ENCODE measurements at places on chromosomes 7 and 10.

DNA sequence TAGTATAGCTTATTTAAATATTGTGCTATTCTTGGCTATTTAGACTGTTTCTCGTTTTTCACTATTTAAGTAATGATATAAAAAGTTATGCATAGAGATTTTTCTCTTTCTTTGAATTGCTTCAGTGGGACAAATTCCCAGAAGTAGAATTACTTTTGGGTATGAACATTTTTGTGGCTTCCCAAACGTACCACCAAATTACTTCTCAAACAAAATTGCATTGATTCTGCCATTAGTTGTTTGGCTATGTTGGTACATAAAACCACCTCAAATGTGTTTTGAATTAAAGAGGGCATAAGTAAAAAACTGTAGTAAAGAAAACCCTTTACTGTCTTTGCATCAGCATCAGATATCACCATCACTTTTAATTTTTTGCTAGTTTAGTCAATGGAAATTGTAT, 31.0 kb downstream of the AKR1B1 start:
- no peak for DNase-seq

DNA sequence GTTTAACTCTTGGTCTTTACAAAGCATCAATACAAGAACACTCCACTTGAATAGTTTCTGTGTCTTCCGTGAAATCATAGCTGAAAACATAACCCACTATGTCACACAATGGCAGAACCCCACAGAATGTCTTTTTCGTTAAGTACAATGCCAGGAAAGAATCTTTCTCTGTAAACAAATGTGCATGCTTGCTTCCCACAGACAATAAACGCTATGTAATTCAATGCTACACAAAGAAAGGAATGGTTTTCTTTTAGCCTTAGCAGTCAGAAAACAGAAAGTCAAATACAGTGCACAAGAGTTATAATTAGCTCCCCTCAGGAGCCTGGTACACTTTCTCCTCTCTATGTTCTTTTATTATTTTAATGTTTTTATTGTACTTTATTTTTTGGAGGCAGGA, 186.1 kb downstream of the SRPK2 start:
- DNase-seq: no peak

DNA sequence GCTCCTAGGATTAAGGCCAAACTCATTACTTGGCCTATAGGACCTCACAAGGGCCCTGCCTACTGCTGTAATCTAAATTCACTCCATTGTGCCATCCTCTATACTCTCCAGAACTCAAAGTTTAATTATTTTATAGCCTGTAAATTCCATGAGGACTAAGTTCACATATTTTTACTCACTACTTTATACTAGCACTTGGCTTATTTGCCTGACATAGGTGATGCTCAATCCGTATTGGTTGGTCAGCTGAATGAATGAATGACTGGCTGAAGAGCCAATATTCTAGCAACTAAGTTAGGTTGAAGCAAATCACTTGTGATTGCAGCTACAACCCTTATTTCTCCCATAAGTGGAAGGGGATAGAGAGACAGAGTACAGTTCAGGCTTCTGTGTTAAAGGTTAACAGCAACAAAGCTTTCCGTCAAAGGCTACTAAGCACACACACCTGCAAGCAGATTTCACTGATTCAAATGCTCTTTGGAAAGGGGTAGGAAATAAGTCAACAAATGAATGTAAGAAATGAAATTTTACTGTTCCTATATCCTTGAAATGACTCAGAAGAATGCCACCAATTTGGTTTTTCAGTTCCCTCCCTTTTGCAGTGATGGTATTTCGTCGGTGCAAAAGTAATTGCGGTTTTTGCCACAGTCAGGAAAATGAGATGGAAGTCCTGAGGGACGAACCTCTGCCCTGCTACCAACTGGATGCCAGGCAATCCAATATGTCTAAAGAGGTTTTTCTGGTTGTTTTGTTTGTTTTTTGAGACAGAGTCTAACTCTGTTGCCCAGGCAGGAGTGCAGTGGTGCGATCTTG, 120.7 kb downstream of the COL28A1 start:
- no peak for DNase-seq

- no peak for DNase-seq
Measured at GRCh38 chr10:113856563-113856962, 2.1 kb downstream of the NHLRC2 start.

- peak; percentile 31 for DNase-seq
Measured at GRCh38 chr7:151518105-151518946, 1.4 kb downstream of the RHEB start.

DNA sequence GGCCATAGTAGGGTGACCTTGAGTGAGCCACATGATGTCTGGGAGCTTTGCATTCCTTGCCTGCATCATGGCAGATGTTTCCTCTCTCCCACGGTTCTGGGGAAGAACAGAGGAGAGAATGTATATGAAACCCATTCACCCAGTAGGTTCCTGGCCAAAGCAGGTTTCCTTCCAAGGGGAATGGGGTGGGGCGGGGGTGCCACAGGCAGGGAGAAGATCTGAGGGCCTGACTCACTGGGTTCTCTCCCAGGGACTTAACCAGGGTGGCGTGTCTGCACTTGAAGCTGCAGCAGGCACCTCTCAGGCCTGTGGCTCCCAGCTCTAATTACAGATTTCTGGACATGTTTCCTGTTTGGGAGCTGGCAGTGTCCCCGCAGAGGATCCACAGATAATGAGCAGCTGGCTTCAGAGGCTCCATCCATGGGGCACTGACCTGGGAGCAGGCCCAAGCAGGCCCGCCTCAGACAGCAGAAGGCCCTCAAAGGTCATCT, 50.2 kb upstream of the ZMIZ1 start:
- no peak for DNase-seq

DNA sequence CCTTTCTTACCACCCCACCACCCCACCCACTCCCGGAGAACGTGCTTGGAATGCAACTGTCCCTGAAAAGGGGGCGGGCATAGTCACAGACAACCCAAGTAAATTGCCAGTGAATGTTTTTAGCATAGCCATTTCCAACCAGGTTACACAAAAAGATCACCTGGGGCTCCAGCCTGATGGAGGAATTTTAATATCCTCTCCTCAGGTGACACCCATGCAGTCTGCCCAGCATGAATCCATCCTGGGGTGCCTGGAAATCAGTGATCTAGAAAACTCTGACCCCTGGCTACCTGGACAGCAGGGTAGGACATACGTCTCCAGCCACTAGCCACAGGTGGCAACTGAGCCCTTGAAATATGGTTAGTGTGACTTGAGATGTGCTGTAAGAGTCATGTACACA, 61.1 kb downstream of the SORBS1 start:
- DNase-seq: no peak

GRCh38 chr7:107638594-107638993, 22.0 kb upstream of the SLC26A4 start:
- no peak for DNase-seq

DNA sequence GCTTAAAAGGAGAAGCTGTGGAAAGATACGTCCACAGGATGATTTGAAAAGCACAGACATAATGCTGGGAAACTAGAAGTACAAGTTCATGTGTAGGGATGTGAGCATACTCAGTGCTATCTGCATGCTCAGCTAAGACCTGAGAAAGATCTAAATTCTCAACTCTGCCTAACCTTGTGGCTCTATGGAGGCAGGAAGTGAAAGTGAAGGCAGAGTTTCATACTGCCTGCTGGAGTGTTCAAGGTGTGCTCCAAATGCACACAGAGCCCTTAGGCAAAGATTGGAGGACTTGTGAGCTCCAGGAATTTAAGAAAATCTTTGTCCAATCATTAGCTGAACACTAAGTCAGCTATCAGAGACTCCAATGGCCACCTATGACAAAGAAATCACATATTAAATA, 190.9 kb downstream of the RNLS start:
- no peak for DNase-seq

- no peak for DNase-seq
Measured at GRCh38 chr7:75965617-75966016, 28.8 kb downstream of the TMEM120A start.

DNA sequence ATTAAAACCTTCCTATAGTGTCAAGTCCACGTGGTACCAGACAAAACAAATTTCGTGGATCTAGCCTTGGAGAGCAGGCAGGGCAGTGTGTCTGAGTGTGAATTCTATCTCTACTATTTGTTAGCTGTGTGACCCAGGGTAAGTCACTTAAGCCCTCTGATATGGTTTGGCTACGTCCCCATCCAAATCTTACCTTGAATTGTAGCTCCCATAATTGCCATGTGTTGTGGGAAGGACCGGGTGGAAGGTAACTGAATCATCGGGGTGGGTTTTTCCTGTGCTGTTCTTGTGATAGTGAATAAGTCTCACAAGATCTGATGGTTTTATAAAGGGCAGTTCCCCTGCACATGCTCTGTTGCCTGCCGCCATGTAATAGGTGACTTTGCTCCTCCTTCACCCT, 2.8 kb upstream of the NPFFR1 start:
- no peak for DNase-seq

DNA sequence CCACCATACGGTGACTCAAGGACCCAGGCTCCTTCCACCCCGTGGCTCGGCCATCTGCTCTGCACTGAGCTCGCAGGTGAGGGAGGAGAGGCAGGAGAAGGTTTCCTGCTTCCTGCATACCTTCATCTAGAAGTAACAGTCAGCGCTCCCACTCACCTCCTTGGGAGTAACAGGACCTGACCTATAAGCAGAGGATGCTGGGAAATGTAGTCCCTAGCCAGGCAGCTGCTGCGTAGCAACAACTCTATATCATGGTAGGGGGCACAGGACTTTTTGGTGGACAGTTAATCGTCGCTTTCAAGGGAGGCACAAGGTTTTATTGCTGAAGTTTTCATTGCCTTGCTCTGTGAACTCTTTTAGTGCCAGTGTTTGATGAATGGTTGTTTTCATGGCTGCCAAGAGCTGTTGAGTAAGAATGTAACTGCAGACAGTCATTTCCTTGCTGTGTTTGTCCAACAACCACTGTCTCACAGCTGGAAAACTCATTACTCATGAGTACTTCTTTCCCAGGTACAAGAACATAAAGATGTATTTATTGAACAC, 10.2 kb upstream of the ZFYVE27 start:
- no peak for DNase-seq

- no peak for DNase-seq
Measured at GRCh38 chr10:77556990-77557601, 80.5 kb downstream of the KCNMA1 start.

GRCh38 chr10:86898511-86898910, 58.9 kb downstream of the MMRN2 start:
- no peak for DNase-seq

DNA sequence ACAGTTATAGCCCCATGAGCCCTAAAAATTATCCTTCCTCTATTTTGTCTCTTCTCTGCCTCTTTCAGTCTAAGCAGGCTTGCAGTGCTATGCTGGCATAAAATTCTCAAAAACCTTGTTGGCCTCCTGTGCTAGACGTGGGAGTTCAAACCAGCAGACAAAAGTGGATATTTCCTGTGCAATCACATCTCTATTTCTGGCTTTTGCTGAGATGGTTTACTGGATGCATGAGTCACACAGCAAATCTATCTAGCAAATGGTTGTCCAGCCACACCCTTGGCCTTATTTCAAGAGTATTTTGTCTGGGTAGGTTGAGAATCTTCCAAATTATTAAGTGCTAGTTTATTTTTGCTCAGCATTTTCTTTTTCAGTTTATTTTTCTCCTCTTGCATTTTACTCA, 370.8 kb downstream of the CDC14C start:
- no peak for DNase-seq

- no peak for DNase-seq
Measured at GRCh38 chr7:109659261-109659660, 1089.6 kb downstream of the DNAJB9 start.

GRCh38 chr7:40133561-40134427, 628 bp downstream of the MPLKIP start:
- DNase-seq: no peak

- DNase-seq: no peak
Measured at GRCh38 chr7:105461518-105461917, 60.6 kb downstream of the PUS7 start.

DNA sequence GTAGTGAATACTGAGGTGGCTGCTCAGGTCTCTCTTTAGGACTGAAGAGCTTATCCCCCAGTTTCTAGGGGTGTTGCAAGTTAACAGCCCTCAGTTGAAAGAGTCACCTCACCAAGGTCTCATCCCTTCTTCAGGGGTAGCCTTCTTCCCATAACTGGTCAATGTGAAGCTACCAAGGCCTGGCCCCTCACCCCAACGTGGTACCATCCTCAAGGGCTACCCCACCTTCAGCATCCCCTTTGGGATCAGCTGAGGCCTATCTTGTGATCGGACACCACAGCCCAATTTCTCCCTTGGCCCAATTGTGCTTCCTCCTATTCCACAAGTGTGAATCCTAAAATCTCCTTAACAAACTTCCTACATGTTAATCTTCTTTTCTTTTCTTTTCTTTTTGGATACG, 289.5 kb upstream of the MKLN1 start:
- DNase-seq: no peak

GRCh38 chr7:70647801-70648498, 484.0 kb upstream of the GALNT17 start:
- peak; percentile 35 for DNase-seq

- no peak for DNase-seq
Measured at GRCh38 chr10:115974816-115975430, 298.1 kb downstream of the GFRA1 start.

- DNase-seq: no peak
Measured at GRCh38 chr7:130732980-130733930, 752 bp downstream of the KLF14 start.

- no peak for DNase-seq
Measured at GRCh38 chr10:62614389-62615157, 189.9 kb upstream of the ADO start.

GRCh38 chr10:130407052-130407451, 270.9 kb downstream of the GLRX3 start:
- DNase-seq: no peak

DNA sequence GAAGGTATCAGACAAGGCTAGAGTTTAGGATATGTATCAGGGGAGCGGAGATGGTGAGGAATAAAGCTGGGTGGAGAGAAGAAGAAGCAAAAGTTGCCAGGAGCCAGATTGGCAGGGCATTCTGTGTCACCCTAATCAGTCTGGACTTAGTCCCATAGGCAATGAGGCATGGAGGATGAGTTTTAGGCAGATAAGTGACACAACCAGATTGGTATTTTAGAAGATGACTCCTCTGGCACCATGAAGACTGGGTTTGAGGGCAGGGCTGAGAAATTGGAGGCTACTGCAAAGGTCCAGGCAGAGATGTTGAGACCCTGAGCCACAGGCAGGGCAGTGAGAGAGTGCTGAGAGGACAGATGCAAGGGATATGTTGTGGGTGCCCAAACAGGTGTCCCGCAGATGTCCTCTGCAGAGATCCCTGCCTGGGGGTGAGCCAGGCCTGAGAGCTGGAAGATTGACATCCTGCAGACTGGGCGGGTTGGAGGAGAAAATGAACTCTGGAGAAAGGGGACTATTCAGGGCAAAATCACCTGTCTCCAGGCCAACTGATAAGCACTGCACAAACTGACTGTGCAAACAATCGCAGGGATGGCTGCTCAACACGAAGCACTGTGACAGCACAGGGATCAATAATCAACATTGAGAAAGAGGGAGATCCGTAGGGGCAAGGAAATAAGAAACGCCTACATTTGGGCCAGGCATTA, 11.9 kb upstream of the HABP2 start:
- DNase-seq: no peak
